ENCODE measurements at places on chromosomes 6 and 20. TPM values are rescaled to one million over a fixed set of nuclear protein-coding genes. Genes with fewer than 3 reads are reported as not detected.

The ASIP gene
- not detected for total RNA-seq

The LY6G6F gene
- total RNA-seq: not detected

The HSD17B8 gene
- total RNA-seq: 9.3 TPM

The SLC44A4 gene
- not detected for total RNA-seq

The PNRC1 gene
- total RNA-seq: 64.0 TPM

The PSMA7 gene
- total RNA-seq: 321 TPM

The MCHR2 gene
- not detected for total RNA-seq

The LRRN4 gene
- total RNA-seq: not detected

The TRIM15 gene
- total RNA-seq: 0.25 TPM

The KIZ gene
- total RNA-seq: 15.5 TPM

The PRPH2 gene
- total RNA-seq: not detected
